DMS 273 treated with DMSO at 0.1 percent for 48 hours (cell line): ENCODE measurements at places on chromosomes 5 and 9.

GRCh38 chr5:157603333-157604190, 28.0 kb upstream of the ADAM19 start:
- no peak for DNase-seq

DNA sequence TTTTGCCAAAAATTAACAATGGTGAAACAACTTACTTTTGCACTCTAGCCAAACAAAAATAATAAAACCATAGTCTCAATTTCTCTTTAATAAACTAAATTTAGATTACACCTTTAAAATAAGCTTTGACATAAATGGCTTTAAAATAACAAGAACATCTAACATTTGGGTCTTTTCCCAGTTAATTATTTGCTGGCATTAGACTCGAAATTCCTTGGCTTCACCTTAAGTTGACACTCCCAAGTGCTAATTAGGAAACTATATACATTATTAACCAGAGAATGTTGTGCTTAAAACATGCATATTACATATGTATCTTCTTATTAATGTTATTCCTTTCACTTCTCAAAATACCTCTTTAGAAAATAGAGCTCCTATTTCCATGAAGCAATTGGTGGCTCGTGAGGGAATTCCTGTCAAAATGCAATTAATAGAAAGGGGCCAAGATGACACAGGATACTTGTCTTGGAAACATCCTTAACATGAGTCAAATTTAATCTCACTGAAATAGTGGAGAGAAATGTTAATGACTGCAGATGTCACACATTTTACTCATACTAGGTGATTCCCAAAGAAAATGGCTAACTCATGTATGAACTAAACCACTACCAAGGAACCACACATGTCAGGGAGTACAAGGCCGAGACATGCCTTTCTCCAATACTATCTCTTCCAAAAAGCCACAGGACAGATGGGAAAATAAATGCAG, 932.9 kb upstream of the DMAC1 start:
- DNase-seq: no peak

GRCh38 chr5:16548812-16549211, 68.0 kb downstream of the RETREG1 start:
- DNase-seq: no peak

DNA sequence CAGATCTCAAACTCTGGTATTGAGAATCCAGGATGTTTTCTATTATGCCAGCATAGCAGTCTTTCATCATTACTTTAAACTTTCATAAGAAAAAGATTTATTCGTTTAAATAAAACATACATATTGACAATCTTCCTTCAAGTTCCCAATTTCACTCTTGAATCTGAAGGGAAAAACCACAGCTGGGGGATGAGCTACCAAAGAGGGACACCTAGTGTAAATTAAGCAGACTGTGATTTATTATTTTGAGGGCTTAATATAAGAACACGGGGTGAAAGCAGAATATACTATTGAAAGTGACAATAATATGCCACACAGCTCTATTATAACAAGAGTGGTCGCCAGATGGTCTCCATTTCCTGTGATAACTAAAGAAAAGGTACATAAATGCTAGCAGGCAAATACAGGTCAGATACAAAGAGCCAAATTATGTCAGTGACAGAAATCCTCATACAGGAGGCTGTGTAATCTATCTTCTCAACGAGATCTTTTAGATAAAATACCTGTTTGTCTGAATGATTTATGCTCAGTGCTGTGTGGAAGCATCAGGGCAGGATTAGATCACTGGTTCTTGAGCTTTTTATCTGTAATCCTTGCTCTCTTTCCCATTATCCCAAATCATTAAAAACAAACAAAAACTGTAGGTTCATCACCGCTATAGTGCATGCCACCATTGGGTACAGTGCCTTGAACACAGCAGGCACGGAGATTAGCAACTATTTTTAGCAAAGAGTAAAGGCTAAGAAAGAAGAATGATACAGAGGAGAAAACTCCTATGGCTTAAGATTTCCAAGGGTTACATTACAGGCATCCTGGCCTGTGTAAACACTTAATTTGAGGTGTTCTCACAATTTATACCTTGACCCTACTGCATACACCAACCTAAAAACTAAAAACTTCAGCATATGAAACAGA, 116.6 kb downstream of the DROSHA start:
- DNase-seq: no peak
